ENCODE measurements at places on chromosomes 5 and 9.
A peak's percentile ranks its signal among the peaks of the same experiment; 100 is the strongest.

GRCh38 chr5:130975299-130975698, 189.8 kb downstream of the HINT1 start:
- no peak for DNase-seq

GRCh38 chr5:106019261-106019660, 1651.5 kb downstream of the EFNA5 start:
- peak; percentile 25 for DNase-seq

DNA sequence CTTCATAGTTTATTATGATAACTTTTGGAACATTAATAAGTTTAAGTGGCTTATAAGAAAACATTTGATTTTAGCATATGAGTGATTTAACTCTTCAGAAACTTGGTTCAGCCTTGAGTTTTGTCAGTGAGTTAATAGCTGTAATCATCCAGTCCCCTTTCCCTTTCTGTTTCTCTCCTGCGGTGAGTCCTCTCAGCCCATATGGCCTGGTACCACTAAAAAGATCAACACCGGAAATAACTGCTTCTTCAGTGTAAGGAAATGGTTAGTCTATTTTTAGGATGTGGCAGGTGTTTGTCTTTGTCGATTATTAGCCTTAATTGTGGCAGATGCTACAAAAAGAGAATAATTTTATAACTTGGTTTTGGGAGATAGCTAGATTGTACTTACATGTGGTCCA, 120.2 kb upstream of the GRHPR start:
- no peak for DNase-seq

GRCh38 chr9:129849901-129850300, 14.6 kb downstream of the USP20 start:
- DNase-seq, result peak; percentile 56

DNA sequence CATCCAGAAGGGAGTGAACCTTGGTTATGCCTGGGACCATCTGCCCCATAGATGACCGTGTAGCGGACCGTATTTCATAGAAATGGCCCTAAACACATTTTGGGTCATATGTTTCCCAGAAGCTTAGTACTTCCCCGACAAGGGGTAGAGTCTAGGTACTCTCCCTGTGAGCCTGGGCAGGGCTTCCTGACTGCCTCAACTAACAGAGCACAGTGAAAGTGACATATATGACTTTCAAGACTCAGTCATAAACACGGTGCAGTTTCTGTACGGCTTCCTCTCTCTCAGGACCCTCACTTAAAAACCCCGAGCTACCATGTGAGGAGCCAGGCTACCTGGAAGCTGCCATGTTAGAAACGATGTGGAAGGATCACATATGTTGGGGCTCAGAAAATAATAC, 20.9 kb downstream of the C9orf57 start:
- DNase-seq, result no peak

- peak; percentile 68 for DNase-seq
These were observed 79.1 kb downstream of the AOPEP start for GRCh38 chr9:94805585-94805984.

DNA sequence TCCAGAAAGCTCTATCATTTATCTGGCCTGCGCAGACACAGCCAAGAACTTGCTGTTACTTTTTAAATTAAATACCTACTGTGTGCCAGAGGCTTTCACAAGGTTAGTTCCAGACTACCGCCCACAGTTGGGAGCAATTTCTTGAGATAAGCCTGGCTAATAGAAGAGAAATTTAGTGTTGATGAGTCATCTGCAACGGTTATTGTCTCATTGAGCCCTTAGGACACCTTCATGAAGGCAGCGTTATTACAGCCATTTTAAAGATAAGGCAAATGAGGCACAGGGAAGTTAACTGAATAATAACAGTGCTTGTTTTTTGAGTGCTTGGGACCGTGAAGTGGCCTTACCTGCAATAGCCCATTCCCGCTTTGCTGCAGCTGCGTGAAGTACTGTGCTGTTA, 292.9 kb upstream of the MSX2 start:
- no peak for DNase-seq

- DNase-seq, result no peak
These were observed 26.8 kb upstream of the ADAMTSL1 start for GRCh38 chr9:18447131-18447530.

GRCh38 chr9:93065135-93065720, 6.7 kb downstream of the SUSD3 start:
- no peak for DNase-seq

GRCh38 chr9:95857896-95858295, 17.6 kb upstream of the ERCC6L2 start:
- no peak for DNase-seq

DNA sequence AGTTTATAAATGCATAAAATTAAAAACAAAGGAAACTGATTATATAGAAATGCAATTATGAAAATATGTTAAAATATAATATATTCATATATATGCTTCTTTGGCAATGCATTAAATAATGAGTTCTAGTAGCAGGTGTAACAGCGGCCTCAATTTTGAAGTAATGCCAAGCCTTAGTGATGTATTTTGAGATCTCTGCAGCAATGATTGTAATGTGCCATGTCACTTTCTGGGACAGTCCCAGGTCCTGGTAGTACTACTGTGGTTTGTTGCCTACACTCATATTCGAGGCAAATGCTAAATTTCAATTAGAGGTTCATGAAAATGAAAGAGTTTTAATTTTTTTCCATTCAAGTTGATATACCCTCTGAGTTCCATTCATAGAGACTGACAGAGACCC, 75.8 kb upstream of the ORM1 start:
- DNase-seq, result no peak

DNA sequence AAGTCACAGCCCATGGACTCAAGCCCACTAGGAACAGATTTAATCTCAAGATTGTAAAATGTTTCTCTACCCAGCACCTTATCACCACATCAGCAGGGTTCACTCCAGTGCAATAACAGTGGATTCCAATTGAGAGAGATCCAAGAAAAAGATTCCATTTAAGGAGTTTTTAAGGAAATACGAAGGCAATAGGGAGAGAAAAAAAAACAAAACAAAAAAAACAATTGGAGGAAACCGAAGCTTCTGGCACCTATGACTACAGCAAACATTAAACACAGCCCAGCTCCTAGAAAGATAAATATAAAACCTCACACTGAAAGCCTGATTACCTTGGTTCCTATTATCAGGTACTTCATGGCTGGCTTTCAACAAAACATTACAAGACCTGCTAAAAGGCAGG, 192.7 kb downstream of the DAB2IP start:
- DNase-seq, result no peak

- no peak for DNase-seq
These were observed 73.9 kb downstream of the CSNK1G3 start for GRCh38 chr5:123585871-123586270.

- DNase-seq, result no peak
These were observed 14.2 kb downstream of the PTPN3 start for GRCh38 chr9:109483744-109484429.

DNA sequence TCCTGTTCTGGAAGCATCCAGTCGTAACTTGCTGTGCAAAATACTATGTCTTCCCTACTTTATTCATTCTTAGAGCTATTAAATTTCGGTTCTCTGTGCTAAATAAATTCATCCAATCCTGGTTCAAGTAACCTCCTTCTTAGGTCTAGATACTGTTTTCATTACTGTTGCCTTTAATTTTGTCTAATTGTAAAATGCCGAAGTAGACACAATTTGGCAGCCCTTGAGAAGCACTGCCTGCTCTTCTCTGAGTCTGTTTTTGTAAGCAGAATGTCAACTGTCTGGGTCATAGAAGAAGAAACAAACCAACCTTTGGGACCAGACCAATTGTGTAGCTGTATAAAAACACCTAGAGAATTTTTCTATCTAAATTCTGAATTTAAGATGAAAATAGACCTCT, 249.3 kb downstream of the PJA2 start:
- DNase-seq, result no peak

GRCh38 chr9:77194423-77194822, 17.1 kb downstream of the VPS13A start:
- no peak for DNase-seq

DNA sequence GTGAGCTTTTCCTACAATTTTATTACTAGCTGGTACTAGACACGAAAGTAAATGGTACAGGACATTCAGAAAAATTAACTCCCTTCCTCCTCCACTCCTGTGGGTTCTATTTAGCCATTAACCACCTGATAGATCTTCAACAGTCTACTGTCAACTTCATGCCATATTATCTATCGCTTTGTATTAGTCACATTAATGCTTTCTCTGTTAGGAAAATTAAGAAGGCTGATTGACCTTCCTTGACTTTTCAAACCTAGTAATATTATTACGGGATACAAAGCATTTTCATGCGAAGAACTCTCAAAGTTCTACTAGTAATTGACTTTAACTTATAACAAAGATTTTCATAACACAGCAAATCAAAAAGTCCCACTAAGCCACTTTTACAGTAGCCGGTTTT, 1.2 kb downstream of the TEX10 start:
- no peak for DNase-seq

GRCh38 chr9:33229359-33230114, 10.4 kb upstream of the SPINK4 start:
- no peak for DNase-seq

DNA sequence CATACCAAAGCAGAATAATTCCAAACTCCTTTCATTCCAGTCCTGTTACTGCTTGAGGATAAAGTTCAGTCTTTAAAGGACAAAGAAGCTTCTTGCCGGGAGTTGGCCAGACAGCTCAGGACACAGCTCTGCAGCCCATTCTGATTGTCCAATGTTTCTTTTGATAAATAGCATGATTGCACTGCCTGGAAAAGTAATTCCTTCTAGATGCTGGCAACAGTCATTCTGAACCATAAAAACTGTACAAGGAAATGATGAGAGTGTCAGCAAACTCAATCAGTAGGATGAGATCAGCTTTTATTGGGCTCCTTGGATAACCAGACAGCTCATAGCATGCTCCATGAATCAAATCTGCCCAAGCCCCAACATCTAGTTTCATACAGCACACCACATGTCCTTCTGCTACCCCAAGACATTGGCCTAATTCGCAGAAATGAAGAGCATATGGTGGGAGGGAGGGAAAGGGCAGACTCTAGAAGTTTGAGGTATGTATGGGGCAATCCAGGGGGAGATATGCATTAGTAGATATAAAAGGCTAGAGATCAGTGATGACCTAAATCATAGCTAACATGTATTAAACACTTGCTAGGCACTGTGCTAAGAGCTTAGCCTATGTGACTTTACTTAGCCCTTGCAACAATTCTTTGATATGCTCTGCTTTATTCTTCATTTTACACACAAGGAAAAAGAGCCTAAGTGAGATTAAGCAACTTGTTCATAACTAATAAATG, 219.9 kb upstream of the NREP start:
- DNase-seq, result no peak

DNA sequence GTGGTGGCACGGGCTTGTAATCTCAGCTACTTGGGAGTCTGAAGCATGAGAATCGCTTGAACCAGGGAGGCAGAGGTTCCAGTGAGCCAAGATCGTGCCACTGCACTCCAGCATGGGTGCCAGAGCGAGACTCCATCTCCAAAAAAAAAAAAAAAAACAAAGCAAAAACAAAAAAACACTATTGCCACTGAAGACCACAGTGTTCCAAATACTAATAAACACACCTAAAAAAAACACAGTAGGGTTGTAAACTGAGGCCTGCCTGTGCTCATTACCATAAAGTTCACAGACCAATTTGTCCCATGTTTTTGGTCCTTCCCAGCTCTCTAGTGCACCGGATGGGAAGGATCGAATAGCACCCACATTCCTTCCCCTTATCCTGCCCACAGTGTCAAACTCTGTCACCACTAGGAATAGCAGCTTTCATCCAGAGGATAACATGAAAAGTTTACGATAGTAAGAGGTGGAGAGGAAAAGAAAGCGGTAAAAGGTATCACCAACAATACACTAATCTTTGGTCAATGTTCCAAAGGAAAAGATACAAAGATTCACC, 49.2 kb downstream of the MYO10 start:
- DNase-seq, result no peak

GRCh38 chr9:107284636-107285035, 1.6 kb downstream of the RAD23B start:
- no peak for DNase-seq

DNA sequence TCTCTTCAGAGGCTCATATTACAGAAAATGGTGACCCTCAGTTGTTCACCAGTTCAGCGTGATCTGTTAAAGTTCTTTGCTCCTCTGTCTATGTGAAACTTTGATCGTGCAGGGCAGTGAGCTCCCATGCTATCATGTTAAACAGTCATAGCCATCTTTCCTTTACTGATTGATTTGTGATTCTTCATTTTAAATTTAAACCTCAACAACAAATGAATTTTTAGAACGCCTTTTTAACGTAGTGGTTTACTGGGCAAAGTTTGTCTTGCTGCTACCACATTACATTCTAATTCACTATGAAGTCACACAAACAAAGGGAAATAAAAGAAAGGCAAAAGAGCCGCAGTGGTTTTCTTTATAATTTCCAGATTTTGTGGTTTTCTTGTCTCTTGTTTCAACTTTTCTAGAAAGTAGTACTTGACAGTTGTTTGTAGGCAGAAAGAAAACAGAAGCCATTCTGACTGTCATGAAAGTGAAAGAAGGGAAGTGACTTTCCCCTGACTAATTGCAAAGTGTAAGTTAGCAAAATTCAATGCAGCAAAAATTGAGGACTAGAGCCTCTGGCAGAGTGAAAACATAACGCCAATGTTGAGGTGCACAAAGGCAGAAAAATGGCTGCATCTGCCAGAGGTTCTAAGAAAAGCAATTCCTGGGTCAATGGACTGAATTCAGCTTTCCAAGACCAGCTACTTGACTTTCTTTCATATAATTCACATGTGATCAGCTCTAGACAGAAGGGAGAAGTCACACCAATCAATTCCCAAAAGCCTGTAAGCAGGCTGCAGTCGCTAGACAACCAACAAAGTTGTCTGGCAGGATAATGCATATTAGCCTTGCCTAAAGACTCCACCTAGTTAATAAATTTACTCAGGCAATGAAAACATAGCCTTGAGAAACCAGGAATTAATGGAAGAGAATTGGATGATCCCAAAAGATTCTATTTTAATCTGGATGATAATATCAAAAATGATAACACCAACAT, 7.1 kb upstream of the IFNA6 start:
- DNase-seq, result no peak

GRCh38 chr9:131545003-131545785, at the start of gene PRRT1B:
PRRT1B (plus strand) TSS chr9:131545523; CDS start chr9:131545616, 93 bp downstream.
- DNase-seq, result no peak

DNA sequence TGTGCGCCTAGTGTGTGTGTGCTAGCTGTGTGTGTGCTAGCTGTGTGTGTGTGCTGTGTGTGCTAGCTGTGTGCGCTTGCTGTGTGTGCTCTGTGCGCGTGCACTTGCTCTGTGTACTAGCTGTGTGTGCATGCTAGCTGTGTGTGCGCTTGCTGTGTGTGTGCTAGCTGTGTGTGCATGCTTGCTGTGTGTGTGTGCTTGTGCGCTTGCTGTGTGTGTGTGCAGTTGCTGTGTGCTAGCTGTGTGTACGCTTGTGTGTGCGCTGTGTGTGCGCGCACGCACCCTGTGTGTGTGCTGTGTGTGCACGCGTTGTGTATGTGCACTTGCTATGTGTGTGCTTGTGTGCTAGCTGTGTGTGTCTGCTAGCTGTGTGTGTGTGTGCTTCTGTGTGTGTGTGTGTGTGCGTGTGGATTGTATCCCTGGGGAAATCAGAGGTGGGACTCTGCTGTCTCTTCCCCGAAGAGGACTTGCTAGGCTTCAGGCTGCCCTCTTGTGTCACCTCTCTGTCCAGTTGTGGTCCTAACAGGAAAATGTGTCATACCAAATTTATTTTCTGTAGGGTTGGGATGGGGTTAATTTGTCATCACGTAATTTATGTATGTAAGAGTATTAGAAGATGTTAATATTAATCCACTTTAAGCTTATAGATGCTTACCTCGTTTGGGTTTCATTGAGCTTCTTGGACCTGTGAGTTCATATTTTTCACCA, 38.9 kb downstream of the TPPP start:
- DNase-seq, result peak; percentile 13

GRCh38 chr5:180464603-180464970, 29.6 kb upstream of the CNOT6 start:
- no peak for DNase-seq
